ENCODE measurements at places on chromosomes 11 and 22.

GRCh38 chr11:61001931-61002330 is 30.5 kb downstream of the CD6 start:
- no peak for DNase-seq

DNA sequence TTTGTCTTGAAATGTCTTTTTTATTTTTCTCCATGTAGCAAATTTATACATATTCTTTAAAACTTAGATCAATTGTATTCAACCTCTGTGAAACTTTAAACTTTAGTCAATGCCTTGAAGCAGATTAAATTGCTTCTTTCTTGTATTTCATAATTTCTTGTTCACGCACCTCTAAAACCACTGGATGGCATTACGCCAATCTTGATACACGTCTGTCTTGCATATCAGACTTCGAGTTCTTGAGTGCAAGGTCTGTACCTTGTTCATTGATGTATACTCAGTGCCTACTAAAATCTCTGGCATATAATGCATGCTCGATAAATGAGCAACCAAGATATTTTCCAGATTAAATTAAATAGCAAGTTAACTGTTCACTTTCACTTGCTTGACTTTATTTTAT is 236.8 kb downstream of the CASP12 start:
- no peak for DNase-seq

GRCh38 chr22:37731804-37732471 is 35.1 kb downstream of the TRIOBP start:
- DNase-seq: no peak

GRCh38 chr11:31798057-31798553 is 13.0 kb downstream of the PAX6 start:
- no peak for DNase-seq

GRCh38 chr22:45919504-45920286 is 57.3 kb downstream of the WNT7B start:
- DNase-seq: no peak

DNA sequence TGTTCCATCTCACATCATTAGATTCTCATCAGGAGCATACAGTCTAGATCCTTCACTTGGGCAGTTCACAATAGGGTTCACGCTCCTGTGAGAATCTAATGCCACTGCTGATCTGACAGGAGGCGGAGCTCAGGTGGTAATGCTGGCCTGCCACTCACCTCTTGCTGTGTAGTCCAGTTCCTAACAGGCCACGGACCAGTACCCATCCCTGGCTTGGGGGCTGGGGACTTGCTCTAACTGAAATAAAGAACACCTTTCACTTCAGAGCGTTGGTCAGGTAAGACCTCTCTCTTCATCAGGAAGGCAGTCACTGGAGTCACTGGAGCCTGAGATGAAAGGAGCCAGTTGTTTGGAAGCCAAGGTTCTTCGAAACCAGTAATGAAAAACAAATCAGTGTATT is 41.7 kb downstream of the PRMT3 start:
- no peak for DNase-seq

DNA sequence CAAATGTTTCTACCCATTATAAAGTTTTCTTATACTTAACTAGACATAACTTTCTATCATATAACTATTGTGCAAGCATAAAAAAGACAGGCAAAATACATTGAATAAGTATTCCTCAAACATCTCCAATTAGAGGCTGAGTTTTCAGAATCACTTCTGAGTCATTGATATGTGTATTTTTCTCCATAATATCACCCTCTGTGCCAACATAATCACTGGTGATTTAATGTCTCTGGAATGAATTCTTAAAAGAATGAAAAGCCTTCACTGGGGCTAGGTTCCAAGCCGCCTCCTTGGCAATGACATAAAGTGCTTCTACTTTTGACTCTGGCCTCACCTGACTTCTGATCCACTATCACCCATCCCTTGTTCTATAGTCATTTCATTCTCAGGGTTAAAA is 197.0 kb upstream of the E2F8 start:
- no peak for DNase-seq

DNA sequence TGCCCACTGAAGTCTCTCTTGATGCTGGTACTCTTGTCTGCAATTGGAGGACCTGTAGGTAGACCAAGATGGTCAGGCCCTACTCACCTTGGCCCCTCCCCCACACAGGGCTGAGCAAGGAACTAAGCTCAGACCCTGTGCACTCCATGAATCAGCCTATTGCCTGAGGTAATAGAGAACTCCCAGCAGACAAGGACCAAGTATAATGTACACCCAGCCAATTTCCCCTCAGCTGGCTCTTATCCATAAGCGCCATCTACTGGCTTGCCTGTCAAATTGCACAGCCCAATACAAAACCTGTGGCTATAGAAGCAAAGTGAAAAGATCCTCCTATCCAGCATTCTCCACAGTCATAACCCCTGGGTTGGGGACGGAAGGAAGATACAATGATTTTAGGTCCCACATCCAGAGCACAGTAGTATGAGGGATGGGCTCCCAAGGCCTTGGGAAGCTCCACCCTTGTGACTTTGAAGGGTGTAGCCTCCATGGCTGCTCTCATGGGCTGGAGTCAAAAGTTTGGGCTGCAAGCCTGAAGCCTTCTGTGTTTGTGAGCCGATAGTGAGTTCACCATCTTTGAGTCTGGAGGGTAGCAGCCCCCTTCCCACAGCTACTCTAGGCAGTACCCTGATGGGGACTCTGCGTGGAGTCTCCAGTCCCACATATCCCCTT is 56.0 kb downstream of the GLYATL2 start:
- no peak for DNase-seq

DNA sequence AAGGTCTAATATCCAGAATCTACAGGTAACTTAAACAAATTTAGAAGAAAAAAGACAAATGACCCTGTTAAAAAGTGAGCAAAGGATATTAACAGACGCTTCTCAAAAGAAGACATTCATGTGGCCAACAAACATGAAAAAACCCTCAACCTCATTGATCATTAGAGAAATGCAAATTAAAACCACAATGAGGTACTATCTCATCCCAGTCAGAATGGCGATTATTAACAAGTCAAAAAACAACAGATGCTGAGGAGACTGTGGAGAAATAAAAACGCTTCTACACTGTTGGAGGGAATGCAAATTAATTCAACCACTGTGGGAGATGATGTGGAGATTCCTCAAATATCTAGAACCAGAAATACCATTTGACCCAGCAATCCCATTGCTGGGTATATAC is 67.2 kb downstream of the SLC17A6 start:
- no peak for DNase-seq

GRCh38 chr11:130070109-130070845 is 583 bp downstream of the APLP2 start:
- no peak for DNase-seq

DNA sequence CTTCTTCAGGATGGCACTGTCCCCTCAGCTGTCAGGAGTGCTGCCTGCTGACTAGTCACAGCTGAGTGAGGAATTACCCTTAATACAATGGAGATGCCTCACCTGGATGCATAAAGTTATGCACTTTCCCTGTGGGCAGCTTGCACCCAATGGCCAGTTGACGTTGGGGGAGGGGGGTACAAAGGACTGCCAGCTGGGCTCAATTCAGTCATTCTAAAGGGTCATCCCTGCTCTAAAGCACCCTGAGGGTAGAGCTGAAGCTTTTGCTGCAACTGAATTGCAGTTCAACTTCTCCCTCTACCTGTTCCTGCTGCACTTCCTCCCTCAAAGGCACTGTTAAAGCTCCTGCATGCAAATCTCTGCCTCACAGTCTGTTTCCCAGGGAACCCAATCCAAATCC is 147.8 kb upstream of the SESN3 start:
- DNase-seq: no peak

- no peak for DNase-seq
Observed at GRCh38 chr22:44272401-44272771, 40.4 kb downstream of the SHISAL1 start.

- no peak for DNase-seq
Observed at GRCh38 chr11:74909385-74909784, 39.5 kb downstream of the XRRA1 start.

DNA sequence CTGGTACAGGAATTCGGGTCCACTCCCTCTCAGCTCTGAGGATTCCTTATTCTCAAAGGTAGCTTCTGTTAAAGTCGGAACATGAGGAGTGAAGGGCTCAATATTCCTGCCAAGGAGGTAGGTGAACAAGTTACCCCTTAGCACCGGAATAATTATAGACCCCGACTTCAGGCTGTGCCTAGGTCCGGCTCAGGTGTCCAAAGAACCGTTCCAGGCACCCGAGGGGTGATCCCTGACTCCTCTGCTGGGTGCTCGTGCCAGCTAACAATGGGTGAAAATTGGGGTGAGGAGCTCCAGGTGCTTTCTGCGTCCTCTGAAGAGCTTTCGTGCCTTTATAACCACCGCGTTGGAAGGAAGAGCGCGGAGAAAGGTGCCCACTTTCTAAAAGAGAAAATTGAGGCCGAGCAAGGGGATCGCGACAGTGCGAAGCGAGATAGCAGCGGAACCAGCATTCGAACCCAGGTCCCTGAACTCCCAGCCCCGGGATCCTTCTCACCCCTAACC is 393 bp downstream of the CYB561A3 start:
- DNase-seq: no peak

DNA sequence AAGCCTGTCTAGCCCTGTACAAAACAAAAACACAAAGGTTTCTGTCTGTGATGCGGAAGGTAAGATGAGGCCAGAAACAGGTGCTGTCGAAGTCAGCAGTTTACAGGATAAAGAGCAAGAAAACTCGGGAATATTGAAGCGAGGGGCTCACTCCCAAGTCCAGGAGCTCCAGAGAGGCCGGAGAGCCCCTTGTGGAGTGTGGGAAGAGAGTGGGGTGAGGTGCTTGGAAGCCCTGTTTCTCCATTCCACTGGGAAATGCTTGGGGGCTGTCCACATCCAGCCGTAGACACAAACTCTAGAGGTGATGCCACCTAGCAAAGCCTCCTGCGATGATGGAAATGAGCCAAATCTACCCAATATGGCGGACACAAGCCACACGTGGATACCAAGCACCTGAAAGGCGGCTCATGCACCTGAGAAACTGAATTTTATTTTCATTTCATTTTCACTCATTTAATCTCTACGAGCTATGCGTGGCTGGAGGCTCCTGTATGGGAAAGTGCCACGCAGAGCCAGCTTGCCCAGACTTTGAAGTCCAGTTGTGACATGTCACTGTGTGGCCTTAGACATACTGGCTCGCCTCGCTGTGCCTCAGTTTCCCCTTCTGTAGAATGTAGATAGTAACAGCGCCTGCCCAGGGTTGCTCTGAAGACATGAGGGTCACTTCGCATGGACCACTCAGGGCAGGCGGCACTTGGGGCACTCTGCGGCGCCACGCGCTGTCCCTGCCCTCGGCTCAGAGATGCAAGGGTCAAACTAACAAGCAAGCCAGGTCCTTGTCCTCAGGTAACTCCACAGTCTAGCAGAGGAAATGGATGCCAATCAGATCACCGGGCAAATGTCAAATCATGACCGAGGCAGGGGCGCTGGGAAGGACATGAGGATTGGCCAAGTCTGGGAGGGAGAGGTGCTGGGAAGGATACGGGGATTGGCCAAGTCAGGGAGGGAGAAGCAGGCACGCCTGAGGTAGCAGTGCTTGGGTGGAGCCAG is 684.7 kb downstream of the TBC1D22A start:
- no peak for DNase-seq

DNA sequence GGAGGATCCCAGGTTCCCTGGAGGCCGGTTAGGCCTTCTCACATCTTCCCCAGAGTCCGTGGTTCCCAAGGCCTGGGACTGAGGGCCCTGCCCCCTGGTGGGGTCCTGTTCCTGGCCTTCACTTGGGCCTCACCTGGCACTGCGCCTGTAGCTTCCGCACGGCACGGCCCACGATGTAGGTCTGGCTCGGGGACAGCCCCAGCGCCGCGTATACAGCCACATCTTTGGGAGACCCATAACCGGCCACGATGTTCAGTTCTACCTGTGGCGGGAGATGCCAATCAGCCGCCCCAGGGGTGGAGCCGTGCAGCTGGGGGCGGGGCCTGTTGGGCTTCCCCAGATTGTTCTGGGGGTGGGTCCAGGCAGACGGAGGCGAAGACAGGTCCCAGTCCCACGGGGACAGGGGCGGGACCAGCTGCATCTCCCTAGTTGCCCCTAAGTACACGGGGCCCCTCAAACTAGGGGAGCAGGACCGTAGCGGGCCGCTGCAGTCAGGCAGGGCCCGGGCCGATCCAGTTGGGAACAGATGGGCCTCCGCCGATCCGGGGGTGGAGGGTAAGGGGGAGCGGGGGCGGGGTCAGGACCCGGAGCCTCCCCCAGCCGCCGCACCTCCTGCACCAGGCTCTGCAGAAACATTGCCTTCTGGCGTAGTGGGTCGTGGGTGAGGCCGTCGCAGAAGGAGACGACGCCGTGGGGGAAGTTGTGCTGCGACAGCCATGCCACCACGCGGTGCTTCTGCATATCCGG is 10.1 kb downstream of the AIP start:
- no peak for DNase-seq

DNA sequence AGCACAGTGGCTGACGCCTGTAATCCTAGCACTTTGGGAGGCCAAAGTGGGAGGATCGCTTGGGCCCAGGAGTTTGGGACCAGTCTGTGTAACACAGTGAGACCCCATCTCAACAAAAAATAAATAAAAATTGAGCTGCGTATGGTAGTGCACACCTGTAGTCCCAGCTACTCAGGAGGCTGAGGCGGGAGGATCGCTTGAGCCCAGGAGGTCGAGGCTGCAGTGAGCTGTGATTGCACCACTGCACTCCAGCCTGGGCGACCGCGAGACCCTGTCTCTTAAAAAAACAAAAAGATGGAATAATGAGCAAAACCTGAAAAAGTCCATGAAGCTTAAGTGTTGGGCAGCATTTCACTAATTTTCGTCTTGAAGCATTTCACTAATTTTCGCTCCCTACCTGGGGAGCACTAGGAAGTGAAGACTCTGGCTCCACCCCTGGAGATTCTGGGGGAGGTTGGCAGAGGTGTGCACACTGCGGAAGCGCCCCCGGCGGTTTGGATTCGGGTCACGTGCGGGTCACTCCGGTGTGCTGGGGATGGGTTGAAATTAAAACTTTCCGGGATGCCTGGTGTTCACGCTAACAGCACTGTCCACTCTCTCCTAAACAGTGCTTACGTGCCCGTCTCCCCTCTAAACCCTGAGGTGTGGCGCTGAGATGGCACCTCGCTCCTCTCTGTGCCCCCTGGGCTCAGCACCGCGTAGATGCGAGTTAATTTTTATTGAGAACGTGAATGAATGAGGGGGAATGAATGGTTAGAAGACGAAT is 906 bp upstream of the NAA40 start:
- DNase-seq: no peak

GRCh38 chr22:37157516-37158285 is 8.0 kb upstream of the IL2RB start:
- DNase-seq: no peak

DNA sequence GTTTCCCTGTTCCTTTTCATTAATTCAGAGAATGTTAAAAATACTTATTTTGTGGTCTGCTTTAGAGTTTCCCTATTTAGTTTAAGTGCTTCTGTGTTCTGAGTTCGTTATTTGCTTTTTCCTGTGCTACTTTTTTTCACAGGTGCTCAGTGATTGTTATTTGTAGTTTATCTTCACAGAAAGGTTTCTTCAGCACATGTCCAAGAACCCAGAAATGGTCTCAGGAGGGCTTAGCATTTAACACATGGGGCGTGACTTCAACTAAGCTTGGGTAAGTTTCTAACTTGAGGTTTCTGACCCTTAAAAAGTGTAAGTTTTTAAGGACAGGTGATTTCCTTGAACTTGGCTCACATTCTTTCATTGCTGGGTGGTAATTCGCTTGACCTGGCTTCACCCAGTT is 157.3 kb downstream of the AASDHPPT start:
- no peak for DNase-seq
